ENCODE measurements at places on chromosomes 6 and 20.

DNA sequence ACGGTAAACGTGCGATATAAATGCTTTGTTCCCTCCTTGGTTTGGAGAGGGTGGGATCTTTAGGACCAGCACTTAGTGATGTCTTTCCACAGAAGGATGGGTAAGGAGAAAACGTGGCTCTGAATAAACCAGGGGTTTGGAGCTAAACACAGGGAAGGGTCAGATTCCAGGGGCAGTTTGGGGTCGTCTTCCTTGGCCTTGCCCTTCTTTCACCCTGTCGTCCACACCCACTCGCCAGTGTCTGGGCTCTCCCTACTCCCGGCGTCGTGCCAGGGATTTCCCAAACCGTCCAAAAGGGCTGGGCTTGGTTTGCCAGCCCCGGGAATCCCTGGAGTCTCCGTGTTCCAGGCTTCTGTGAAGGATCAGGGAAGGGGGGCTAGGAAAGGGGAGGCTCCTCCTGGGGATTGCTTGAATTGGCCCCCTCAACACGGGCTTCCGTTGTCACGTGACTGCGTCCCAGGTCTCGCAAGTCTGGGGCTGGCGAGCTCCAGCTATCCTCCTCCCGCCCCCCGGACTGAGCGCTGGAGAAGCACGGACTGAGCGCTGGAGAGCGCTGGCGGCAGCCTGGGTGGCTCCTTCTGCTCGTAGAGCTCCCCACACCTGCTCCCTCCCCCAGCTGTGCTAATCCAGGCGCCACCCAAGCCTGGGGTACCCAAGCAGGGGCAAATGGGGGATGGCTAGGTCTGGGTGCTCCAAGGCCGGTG lies 9.4 kb upstream of the ARMC12 start:
- no peak for DNase-seq

DNA sequence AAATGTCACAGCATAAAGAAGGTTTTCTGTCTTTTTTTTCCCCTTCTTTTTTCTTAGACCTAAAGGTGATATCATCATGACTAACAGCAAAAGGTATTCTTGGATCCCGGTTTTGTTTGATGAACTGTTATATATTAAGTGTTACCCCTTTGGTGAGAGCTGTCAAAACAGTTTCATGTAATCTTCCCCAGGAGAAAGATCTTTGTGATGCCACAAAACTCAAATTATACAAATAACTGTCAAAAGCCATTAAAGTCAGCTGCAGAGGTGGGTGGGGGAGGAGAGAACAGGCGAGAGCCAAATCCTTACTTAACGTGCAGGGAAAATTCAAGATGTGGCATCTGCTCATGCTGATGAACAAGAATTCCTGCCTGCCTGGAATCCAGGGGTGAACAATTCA lies 258.2 kb downstream of the BMP7 start:
- no peak for DNase-seq

GRCh38 chr6:82430611-82431010 lies 67.0 kb downstream of the TPBG start:
- no peak for DNase-seq

- no peak for DNase-seq
Measured at GRCh38 chr6:150756173-150756572, 109.3 kb upstream of the MTHFD1L start.

- peak; percentile 26 for DNase-seq
Measured at GRCh38 chr20:5557123-5557522, 193.1 kb upstream of the SHLD1 start.

GRCh38 chr6:30533460-30534294 lies 22.6 kb downstream of the GNL1 start:
- DNase-seq = no peak

DNA sequence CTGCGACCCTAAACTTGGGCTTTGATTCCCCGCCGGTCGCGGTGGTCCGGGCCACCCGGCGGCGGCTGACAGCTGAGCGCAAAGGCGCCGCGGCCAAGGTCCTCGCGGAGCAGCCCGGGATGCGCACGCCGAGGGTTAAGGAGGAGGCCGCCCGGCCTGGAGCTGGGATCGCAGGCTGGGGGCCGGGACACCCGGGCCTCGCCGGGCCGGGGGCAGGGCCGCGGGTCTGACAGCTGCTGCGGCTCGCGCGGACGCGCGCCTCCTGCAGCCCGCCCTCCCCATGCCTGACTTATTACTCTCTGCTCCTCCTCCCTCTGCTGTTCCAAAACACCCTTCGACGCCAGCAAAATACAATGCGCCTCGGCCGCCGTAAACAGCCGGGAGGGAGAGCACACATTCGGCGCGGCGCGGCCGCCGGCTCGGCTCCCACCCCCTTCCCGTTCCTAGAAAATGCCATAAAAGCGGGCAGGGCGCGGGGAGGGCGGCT lies 746 bp downstream of the BACH2 start:
- DNase-seq = peak; percentile 52

DNA sequence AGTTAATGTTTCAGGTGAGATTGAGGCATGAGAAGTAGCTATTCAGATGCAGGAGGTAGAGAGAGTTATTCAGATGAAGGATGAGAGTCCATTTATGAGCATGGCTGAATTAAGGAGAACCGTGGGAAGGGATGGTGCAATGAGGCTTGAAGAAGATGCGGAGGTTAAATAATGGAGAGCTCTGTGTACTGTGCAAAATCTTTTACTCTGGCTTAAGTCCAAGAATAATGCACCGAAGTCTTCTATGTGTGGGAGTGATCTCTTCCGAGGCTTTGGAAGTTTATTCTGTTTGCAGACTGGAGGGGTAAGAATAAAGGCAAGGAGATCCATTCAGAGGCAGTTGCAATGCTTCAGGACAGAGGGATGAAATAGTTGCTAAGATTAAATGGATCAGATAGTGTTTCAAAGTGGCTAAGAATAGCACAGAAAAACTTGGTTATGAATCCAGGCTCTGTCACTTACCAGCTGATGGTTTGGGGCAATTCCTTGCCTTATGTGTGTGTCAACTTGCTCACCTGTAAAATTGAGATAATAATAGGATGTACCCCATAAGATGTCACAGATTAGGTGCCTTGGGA lies 467.1 kb downstream of the HDGFL1 start:
- no peak for DNase-seq

- DNase-seq = no peak
Measured at GRCh38 chr6:144485531-144485930, 200.4 kb downstream of the UTRN start.

DNA sequence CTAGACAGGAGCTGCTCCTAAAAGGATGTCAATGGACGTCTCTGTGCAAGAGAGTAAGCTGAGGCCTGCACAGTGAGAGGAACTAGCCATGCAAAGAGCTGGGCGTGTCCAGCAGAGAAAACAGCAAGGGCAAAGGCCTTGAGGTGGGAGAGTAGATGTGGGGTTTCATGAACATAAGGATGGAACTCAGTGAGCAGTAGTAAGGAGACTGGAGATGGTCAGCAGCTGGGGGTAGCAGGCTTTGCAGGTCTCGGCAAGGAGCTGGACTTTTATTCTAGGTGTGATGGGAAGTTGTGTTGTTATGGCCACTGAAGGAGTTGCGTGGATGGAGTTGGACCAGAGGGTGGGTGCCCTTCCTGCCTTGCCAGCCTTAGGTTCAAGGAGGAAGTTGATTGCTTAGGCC lies 90.7 kb upstream of the SIRPA start:
- DNase-seq = no peak

DNA sequence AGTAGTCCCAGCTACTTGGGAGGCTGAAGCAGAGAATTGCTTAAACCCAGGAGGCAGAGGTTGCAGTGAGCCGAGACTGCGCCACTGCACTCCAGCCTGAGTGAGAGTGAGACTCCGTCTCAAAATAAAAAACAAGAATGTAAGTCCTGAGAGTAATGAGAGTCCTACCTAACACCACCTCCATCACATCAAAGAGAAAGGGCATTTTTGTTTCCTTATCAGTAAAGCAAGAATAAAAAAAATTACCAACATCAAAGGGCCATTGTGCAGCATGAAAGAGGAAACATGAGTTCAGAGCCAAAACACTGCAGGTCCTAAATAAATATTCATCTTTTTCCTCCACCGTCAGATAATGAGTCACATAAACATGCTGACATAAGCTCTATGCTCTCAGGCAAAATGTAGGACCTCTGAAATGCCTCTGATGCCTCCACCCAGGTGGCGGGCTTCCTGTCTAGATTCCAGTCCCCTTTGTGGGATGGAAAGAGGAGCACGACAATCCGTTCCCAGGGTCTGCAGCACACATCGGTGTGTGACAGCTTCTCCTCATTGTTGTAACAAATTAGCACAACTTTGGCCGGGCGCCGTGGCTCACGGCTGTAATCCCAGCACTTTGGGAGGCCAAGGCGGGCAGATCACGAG lies 7.2 kb downstream of the ATP9A start:
- no peak for DNase-seq

GRCh38 chr6:77447254-77447653 lies 16.0 kb downstream of the HTR1B start:
- DNase-seq = no peak

DNA sequence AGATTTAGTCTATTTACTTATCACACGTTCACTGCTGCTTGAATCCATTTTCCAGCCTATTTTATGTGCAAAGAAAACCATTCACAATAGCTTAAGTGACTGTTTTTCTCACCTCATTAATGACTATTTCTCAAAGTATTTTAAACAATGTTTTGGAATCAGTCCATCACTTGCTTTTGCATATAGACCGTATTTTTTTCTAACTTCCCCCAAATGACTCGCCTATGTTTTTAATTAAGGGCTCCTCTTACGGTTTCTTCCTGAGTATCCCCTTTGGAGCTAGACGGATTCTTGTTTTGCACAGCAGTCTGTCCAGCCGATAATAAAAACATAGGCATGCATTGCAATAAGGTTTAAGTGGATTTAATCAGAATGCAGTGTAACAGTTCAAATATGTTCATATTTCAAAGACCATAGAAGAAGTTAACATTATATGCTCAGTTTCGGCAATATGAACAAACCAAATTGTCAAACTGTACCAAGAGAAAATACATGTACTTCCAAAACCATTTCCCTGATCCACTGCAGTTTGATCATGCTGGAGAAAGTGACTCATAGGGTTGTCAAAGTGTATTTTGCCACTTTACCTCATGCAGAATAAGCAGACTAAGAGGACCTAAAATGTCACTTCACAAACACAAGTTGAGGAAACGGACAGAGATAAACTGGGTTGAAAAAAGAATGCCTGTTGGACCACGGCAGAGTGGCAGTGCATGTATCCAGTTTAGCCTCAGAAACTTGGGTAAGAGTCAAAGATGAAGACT lies 66.4 kb downstream of the HMGN3 start:
- DNase-seq = no peak

- no peak for DNase-seq
Measured at GRCh38 chr20:59082981-59083380, 40.4 kb upstream of the PRELID3B start.

DNA sequence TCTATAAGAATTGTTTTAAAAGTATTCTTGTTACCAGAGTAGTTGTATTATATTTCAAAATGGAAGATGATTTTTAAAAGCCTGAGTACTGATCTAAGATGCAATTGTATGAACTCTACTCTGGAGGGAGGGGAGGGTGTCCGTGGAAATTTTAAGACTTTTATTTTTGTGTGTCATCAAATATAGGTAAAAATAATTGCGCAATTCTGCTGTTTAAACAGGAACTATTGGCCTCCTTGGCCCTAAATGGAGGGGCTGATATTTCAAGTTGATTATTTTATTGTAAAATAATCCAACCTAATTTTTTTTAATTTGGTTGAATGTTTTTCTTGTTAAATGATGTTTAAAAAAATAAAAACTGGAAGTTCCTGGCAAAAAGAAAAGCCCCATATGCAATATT lies 38.1 kb upstream of the RPP40 start:
- DNase-seq = no peak

GRCh38 chr6:163759542-163759941 lies 345.0 kb downstream of the QKI start:
- DNase-seq = no peak

DNA sequence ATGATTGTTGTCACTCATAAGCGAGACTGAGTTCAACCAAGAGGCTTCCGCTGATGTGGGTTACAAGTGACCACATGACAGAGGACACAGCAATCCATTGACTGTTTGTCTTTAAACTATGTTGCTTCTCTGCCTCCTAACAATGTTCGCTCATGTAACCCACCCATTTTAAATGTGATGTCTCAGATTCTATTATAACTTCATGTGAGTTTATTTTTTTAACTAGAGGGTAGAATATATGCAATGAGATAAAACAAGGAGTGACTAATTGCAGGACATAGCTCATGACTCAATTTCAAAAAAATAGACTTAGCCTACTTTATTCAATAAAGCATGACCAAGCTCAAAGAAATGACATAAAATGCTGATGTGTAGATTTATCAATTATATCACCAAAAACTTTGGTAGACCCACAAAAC lies 119.2 kb upstream of the SASH1 start:
- no peak for DNase-seq

Measured in effector CD4-positive, alpha-beta T cell (primary cell).